CD4-positive, alpha-beta T cell (primary cell): ENCODE measurements at places on chromosomes 16 and 17. TPM values are rescaled to one million over a fixed set of nuclear protein-coding genes. Genes with fewer than 3 reads are reported as not detected.

Gene TAOK2
- total RNA-seq = 14.1 TPM

Gene HS3ST3A1
- 1.2 TPM for total RNA-seq

Gene OR4D1
- 0.70 TPM for total RNA-seq

Gene WFIKKN1
- 0.99 TPM for total RNA-seq

Gene CCDC92B
- 0.11 TPM for total RNA-seq

Gene IL21R
- total RNA-seq = 34.5 TPM

Gene EMP2
- total RNA-seq = not detected

Gene P2RX5
- total RNA-seq = 14.3 TPM

Gene UMOD
- not detected for total RNA-seq

Gene ESRP2
- total RNA-seq = not detected

Gene SYT17
- total RNA-seq = not detected
